ENCODE measurements at places on chromosomes 1 and 21. TPM values are rescaled to one million over a fixed set of nuclear protein-coding genes. Genes with fewer than 3 reads are reported as not detected.

Gene VSIG8
- not detected for total RNA-seq

Gene KRTAP19-3
- not detected for total RNA-seq

GRCh38 chr21:16579538-16579937, 849.8 kb downstream of the USP25 start:
- no peak for DNase-seq

DNA sequence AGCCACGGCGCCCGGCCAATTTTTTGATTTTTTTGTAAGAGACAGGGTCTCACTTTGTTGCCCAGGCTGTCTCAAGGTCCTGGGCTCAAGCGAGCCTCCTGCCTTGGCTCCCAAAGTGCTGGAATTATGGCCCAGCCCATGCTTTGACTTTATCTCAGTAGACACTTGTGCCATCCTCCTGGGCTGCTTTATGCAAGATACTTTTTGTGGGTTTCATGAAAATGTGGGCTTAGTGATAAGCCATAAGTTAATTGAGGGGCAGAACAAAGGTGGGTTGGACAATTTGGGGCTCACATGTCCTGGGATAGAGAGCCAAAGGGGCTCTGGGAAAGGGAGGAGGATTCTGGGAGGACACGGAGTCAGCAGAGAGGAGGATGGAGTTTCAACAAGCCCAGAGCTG, 22.0 kb downstream of the ALPL start:
- no peak for DNase-seq

DNA sequence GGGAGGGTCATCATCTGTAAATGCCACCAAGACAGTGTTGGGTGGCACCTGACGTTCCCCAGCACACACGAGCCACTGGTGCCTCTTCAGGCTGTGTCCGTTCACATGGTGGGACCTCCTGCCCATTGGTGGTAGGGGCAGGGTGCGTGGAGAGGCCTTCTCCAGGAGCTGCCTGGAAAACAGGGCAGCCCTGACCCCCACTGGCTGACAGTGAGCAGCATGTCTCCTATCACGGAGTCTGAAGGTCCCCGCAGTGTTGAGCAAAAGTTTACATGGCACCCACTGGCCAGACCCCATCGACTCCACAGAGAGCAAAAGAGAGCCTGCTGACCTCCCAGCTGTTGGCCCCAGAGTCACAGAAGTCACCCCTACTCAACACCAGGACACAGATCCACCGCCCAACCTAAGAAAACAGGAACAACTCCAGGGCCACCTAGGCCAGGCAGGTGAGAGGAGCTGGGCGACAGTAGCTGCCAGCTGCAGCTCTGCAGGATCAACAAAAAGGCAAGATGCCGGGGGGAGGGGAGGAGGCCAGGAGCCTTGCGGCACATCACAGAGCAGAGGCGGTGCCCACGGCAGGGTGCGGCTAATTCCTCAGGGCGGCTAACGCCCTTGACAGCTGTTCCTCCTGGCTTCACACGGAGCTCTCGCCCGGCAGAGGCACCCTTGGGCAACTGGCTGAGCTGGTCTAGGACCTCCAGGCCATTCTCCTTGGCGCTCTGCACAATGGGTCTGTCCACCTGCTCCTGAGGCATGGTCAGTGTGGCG, 14.4 kb upstream of the IFI6 start:
- DNase-seq = no peak

DNA sequence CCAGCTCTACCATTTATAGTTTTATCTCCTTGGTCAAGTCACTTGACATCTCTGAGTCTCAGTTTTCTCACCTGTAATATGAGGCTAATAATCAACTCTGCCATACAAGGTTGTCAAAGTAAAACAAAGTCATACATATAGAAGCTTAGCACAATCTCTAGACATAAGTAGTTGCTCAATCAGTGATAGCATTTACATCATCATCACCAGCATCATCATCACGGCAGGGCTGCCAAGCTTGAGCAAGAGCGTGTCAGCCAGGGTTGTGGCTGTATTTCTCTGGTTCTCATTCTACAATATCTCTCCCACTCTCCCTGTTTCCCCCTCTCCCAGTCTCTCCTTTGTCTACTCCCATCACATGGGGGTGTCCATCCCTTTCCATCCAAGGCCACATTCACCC, 41.7 kb upstream of the COA6 start:
- DNase-seq = no peak

GRCh38 chr1:112998592-112999235, 42.7 kb upstream of the SLC16A1 start:
- no peak for DNase-seq

DNA sequence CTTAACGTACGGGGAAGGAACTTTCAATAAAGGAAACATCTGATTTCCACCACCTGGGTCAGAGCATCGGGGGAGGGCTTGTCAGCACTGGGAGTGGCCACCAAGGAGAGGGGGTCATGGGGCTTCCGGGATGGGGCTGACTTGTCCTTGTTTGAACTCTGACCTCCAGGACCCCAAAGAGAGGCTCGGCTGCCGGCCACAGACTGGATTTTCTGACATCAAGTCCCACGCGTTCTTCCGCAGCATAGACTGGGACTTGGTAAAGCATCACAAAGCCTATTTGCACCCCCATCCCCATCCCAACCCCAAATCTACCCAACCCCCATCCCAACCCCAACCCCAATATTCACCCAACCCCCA, 19.5 kb downstream of the FAAP20 start:
- no peak for DNase-seq
